ENCODE measurements at places on chromosomes 3 and 15.

DNA sequence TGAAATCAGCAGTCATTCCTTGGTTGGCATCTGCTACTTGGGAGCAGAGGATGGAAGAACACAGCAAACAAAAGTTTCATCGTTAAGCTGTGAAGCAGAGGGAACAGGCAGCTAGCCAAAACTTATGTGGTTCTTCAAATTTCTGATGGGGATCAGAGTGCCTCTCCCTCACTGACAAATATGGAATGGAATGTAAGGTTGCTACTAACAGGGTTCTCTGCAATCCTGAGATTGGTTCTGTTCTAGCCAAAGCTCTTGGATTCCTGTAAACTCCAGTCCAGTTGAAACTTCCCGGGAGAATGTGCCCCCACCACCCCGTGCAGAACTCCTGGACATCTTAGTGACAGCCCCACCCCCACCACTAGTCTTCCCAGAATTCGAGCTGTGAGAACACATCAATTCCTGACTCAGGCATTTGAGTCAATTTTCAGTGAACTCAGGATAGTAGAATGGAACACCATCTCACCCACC lies 55.9 kb upstream of the PHLDB2 start:
- no peak for DNase-seq

DNA sequence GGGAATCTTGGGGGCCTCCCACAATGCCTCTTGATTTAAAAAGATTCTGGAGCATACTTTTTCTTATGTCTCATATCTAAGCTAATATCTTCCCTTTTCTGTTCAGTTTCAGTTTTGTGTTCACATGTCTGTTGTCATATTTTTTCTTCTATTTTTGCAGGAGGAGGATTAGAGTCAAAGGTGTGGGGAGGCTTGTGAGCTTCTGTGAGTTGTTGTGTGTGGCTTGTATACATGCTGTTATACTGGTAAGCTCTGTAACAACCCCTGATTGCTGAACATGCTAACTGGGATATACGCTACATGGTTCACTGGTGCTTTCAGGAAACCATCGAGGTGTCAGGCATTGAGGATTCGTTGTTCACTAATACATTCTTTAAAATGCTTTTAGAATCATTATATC lies 83.5 kb downstream of the SLC25A26 start:
- DNase-seq = no peak

GRCh38 chr3:79414806-79415205 lies 353.0 kb downstream of the ROBO1 start:
- no peak for DNase-seq

- no peak for DNase-seq
Measured at GRCh38 chr3:70519026-70519425, 206.6 kb upstream of the MDFIC2 start.

DNA sequence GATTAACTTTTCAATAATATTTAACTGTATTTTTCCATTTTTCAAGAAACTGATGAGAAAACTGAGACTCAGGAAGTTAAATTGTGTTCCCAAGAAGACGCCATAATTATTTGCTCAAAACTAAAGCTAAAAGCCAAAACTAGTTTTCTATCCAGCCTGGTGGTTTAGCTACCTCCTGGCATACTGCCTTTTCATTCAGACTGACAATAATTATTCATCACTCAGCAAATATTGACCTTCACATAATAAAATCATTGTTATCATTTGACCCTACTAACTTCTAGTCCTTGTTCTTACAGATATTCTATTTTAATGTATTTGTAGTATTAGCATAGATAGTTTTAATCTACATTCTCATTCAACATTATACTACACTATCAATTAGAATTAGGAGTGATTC lies 210.6 kb upstream of the GADL1 start:
- DNase-seq = no peak
